ENCODE measurements at places on chromosomes 16 and 17. TPM values are rescaled to one million over a fixed set of nuclear protein-coding genes. Genes with fewer than 3 reads are reported as not detected.

Gene WNT9B
- total RNA-seq: 0.08 TPM

Gene TAT
- total RNA-seq: 10.6 TPM

Gene KRT31
- total RNA-seq: not detected

Gene TBC1D3C
- total RNA-seq: 0.42 TPM

Gene CNTROB
- 10.5 TPM for total RNA-seq

Gene NPIPA7
- total RNA-seq: 2.0 TPM

Gene HYDIN
- total RNA-seq: 0.37 TPM

Gene FMNL1
- total RNA-seq: 7.0 TPM

Gene GPR179
- total RNA-seq: under 0.01 TPM

Gene KCNJ18
- not detected for total RNA-seq

Gene HIGD1B
- total RNA-seq: not detected

Gene CHCT1
- not detected for total RNA-seq

Gene CHD9
- total RNA-seq: 31.6 TPM

Gene RAI1
- total RNA-seq: 5.8 TPM

Gene CD19
- 0.17 TPM for total RNA-seq

Gene MARCHF10
- total RNA-seq: not detected

GRCh38 chr16:12903407-12904328 is 2.3 kb downstream of the SHISA9 start:
- no peak for DNase-seq

DNA sequence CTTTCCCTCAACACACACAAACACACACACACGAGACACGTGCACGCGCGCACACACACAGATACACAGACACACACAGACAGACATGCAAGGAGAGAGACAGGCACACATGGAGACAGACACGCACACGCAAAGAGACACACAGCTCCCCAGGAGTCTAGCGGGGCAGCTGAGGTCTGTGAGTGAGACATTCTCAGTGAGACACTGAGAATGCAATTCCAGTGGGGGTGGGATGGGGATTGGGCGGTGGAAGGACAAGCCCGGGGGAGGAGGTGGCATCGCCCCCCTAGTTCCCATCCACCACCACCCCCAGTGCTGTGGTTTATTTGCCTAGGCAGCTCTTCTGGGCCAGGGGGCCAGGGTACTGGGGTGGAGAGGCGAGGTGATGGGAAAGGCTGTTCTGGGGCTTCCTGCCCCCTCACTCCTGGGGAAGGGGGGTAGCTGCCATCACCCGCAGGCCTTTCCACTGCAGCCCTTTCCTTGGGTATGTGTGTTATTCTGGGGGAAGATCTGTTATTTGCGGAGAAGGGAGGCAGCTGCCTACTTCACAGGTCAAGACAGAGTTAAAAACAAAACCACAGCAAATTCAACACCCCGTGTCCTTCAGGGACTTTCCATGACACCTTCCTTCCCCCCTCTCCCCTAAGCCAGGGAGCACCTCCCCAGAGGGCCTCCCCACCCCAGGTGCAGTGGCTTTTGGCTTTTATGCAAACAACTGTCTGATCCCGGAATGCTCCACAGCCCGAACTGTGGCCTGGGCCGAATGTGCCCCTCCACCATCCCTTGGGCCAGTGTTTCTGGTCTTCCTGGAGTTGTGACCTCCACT is 18.0 kb downstream of the GRB7 start:
- no peak for DNase-seq

DNA sequence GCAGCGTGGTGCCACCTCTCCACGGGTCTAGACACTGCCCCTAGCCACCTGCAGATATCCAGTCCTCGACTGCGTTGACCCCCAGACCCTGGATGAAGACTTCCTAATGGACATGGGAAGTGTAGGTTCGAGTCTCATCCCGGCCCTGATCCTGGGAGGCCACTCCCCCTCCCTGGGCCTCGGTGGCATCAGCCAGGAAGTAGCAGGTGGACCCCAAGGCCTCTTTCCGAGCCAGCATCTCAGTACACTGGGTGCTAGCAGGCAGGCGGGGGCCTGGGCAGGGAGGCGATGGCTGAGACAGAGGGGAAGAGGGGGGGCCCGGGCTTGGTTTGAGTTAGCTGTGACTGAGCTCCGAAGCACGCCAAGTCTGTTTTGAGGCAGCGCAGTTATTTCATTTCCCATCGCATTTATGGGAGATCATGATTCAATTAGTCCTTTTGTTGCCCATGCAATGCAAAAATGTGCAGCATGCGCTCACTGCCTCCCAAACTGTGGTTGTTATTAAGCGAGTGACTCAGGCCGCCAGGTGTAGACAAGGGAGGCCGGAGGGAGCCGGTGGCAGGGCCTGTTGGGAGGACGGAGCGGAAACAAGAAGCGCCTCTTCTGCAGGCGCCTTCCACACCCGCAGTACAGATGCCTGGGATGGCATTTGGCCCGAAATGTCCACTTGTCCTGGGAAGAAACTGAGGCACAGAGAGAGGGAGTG is 25.3 kb upstream of the ZNF469 start:
- no peak for DNase-seq

GRCh38 chr17:298791-299450 is 53.7 kb downstream of the RPH3AL start:
- no peak for DNase-seq

DNA sequence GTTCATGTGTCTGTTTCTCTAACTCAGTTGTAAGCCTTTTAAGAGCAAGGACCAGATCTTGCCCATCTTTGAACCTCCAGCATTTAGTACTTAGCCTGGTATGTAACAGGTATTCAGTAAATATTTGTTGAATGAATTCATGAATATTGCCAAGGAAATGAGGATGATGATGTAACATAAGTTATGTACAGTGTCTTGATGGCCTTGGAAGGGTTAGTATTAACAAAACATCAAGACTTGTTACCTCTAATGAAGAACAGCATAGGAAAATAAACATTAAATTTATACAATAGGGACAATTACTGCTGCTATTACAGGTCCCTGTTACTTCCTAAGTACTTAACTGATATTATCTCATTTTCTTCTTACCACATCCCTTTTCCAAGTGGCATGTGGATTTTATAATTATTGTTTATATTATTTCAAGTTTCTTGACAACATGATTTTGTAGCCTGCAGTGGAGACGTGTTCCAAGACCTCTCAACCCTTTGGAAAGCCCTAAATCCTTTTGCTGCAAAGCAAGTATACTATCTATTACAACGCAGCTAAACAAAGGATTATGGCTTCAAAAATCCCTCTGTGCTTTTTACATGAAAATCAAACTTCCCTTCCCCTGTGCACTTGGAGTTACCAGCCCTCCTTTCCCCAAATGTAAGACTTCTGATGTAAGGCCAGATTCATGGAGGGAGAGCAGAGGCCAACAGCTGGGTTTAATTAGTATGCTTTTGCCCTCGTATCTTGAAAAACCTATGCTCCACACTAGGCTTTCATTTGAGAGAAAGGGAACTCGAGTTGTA is 77.4 kb upstream of the SMIM36 start:
- no peak for DNase-seq

- DNase-seq: no peak
Observed at GRCh38 chr16:71672803-71673581, 47.0 kb downstream of the MARVELD3 start.

DNA sequence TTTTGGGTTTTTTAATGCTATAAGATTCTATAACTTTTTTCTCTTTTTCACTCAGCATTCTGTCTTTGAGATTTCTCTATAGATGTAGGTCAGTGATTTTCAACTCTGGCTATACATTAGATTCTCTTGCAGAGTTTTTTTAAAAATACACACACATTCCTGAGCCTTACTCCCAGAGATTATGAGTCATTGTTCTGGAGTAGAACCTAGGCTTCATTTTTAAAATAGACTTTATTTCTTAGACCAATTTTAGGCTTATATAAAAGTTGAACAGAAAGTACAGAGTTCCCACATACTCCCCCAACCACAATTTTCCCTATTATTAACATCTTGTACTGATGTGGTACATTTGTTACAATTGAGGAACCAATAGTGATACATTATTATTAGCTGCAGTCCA is 63.3 kb downstream of the CYB561 start:
- DNase-seq: no peak

- no peak for DNase-seq
Observed at GRCh38 chr17:39677542-39678339, 9.5 kb downstream of the PNMT start.

DNA sequence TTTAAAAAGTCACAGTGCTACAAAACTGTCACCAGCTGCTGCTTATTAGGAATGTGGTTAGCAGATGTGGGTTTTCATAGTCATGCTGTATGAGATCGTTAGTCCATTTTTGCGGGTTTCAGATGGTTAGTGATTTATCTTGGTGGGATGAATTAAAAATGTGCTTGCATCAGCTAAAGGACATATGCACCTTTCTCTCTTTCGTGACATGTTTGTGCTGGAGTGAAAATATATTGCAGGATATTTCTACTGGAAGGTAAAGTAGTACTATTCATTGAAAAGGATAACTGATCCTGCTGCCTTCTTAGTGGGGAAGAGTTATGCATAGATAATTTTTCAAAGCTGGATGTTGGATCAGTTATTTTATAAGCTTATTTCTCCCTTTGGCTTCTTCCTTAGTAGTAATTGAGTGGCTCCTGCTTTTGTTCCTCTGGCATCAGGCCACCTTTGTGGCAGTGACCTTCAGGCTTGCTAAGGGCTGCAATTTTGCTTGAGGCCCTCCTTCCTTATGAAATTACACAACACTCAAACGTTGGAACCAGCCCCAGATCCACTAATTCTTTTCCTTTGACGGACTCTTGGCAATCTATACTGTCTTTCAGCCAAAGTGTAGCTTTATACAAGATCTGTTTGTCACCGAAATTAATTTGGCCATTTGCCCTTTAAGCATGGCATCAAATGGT is 7.5 kb upstream of the SNTB2 start:
- no peak for DNase-seq

DNA sequence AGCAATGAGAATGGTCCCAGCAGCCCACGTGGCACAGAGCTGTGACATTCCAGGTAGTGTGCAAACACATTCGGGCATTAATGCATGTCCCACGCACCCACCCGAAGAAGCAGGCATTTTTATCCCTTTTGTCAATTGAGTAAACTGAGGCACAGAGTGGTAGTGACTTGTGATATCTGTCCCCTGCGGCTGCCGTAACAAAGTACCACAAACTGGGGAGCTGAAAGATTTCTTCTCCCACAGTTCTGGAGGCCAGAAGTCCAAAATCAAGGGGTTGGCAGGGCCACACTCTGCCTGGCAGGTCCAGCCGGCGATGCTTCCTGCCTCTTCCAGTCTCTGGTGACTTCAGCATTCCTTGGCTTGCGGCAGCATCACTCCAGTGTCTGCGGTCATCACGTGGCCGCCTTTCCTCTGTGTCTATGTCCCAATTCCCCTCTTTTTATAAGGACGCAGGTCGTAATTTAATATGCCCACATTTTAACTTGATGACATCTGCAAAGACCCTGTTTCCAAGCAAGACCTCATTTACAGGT is 221.9 kb upstream of the GSE1 start:
- no peak for DNase-seq

- DNase-seq: no peak
Observed at GRCh38 chr16:77206533-77206932, 7.3 kb downstream of the SYCE1L start.

- DNase-seq: no peak
Observed at GRCh38 chr16:980595-980854, 1.0 kb upstream of the SOX8 start.

GRCh38 chr17:47240806-47241205 is 12.8 kb upstream of the ITGB3 start:
- DNase-seq: no peak

- DNase-seq: no peak
Observed at GRCh38 chr17:11330826-11331225, 89.8 kb downstream of the SHISA6 start.

DNA sequence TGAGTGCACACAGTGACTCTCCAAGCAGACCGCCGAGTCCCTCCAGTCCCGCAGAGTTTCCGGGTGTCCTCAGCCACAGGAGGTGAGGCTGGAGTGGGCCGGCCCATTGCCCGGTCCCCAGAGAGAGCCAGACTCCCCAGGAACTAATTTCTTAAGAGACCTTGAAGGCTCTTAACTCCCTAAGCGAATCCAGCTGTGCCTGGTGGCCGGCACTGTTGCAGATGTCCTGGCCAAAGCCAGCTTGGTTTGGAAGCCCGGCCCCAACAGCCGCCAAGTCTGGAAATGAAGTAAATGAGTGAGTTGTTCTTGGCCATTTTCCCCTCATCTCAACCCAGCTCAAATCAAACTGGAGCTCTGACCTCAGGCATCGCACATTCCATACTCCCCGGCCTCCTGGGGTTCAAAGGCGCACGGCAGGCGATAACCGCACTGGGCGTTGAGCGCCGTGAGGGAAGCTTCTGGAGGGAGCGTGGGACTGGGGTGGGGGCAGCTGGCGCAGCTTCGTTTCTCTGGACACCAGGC is 42.0 kb downstream of the CMIP start:
- no peak for DNase-seq

- no peak for DNase-seq
Observed at GRCh38 chr16:23145186-23145585, 4.1 kb downstream of the USP31 start.

DNA sequence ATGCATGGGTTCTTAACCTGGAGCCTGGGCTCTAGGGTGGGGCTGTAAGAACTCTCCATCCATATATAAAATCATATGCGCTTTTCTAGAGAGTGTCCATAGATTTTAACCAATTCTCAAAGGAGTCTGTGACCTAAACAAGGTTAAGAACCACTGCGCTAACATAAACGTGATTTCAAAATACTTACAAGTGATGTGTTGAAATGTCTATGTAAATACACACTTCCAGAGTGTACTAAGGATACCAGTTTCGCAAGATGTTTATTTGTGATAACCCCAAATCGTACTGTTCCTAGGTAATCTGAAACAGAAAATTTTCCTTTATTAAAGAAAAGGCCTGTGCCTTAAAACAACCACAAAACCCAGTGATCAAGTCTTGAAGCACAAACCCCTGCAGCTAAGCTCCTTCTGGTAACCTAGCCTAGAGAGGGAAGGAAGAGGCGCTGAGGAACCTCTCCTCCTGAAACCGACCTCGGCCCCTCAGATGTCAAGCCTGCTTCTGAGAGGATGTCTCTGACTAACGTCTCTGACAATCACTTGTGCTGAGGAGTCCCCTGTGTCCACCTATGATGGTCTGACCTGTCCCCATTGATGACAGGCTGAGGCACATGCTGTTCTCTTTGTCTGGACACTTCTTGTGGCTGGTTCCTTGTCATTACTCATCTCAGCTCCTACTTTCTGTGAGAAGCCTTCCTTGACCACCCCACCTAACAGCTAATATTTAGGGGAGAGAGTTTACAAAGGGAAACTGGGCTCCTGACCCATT is 32.2 kb downstream of the SNN start:
- DNase-seq: no peak

- no peak for DNase-seq
Observed at GRCh38 chr16:28163699-28164098, 48.1 kb downstream of the XPO6 start.

All from liver (tissue), 10 donors.